Aortic smooth muscle cell (primary cell): ENCODE measurements at places on chromosomes 3 and 15. TPM values are rescaled to one million over a fixed set of nuclear protein-coding genes. Genes with fewer than 3 reads are reported as not detected.

AGTR1 gene
- 0.37 and 0.40 TPM in 2 replicates for total RNA-seq

FMN1 gene
- 0.12 and 0.13 TPM in 2 replicates for total RNA-seq

ZNF80 gene
- total RNA-seq = 0.06 TPM in 1 of 2 replicates, not detected in the other

GPR62 gene
- total RNA-seq = under 0.01 TPM in 1 of 2 replicates, not detected in the other

SECISBP2L gene
- total RNA-seq = 32.8 and 35.9 TPM in 2 replicates

SHQ1 gene
- total RNA-seq = 12.2 and 13.6 TPM in 2 replicates

GOLGA6L10 gene
- total RNA-seq = 0.13 and 0.37 TPM in 2 replicates

BUB1B gene
- total RNA-seq = 13.2 and 21.9 TPM in 2 replicates

CYP11A1 gene
- 0.12 and 0.13 TPM in 2 replicates for total RNA-seq

DLL4 gene
- total RNA-seq = 0.56 and 1.5 TPM in 2 replicates

ANKUB1 gene
- total RNA-seq = not detected in 2 replicates

FBXO40 gene
- total RNA-seq = not detected in 2 replicates

ERICH6 gene
- total RNA-seq = 0.06 and 0.13 TPM in 2 replicates

FBXW12 gene
- not detected in 2 replicates for total RNA-seq

FAM227B gene
- 4.0 and 6.5 TPM in 2 replicates for total RNA-seq

UROC1 gene
- not detected in 2 replicates for total RNA-seq
